CD4-positive, alpha-beta T cell treated with Interleukin-17A for 1 hour (primary cell): ENCODE measurements at places on chromosomes 11 and 22.

GRCh38 chr11:26905368-26905767, 88.5 kb upstream of the FIBIN start:
- no peak for DNase-seq

- no peak for DNase-seq
Observed at GRCh38 chr11:14519597-14519916, 629 bp downstream of the PSMA1 start.

GRCh38 chr11:76614471-76615179, 55.9 kb downstream of the LRRC32 start:
- DNase-seq = no peak

DNA sequence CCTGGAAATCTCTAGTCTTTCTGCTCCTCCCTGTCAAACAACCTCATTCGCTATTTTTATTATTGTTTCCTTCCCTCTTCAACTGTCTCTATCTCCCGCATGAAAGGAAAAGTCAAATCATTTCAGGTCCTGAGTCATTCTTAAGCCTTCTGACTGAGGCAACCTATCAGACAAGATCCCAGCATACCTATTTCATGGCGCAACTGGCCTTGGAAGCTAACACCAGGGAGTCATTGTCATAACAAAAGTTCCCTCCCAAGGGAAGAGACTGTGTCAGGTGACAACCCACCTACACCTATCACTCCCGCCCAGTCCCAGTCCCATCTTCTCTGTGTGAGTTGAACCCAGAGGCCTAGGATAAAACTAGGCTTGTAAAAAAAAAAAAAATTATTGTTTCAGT, 10.2 kb upstream of the ARHGAP42 start:
- no peak for DNase-seq

- DNase-seq = no peak
Observed at GRCh38 chr11:75031224-75031753, 42.6 kb downstream of the NEU3 start.

DNA sequence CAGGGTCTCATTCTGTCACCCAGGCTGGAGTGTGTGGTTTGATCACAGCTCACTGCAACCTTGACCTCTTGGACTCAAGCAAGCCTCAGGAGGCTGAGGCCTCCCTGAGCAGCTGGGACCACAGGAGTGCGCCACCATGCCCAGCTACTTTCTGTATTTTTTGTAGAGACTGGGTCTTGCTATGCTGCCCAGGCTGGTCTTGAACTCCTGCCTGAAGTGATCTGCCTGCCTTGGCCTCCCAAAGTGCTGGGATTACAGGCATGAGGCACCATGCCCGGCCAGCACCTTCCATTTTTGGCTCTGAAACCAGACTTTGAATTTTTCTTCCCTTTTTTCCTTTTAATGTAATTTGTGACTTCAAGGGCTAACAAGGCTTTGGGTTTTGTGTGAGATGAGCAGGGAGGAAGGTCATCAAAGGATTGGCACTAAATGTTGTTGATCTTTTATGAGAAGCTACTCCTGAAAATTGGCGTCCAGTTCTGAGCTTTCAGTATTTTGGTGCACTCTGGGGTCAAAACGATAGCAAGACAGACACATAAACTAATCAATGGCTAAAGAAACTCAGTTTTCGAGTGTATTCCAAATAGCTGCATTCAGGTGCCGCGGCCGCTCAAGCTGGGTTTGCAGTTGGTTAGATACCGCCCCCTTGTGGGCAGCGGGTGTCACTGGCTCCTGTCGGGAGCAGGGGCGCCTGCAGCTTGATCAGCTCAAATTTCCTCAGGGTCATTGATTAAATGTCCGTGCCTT, 51.9 kb upstream of the CLMP start:
- peak; percentile 80 for DNase-seq

DNA sequence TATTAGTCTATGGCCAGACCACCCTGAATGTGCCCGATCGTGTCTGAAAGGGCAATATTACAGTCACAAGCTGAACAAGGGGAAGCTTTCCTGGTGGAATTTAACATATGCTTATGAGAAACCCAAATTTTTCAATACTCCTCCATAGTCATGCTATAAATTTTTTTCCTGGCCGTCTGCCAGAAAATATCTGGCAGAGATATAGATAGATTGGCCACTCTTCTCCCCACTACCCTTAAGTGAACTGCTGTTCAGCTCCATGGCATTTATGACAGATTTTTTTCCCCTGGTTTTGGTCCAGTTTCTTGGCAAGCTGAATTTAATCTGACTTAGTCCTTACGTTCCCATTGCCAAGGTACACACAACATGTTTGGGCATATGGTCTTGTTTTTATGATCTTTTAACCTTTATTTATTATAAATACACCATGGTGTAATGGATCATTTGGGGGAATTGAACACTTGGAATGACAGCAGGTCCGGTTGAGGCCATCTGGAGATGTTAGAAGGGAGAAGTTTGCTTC, 328.5 kb downstream of the CNTN5 start:
- DNase-seq = no peak

- peak; percentile 55 for DNase-seq
Observed at GRCh38 chr11:68825571-68825970, 16.1 kb downstream of the CPT1A start.

GRCh38 chr22:28440592-28441390, 238.8 kb downstream of the TTC28 start:
- no peak for DNase-seq
